Activated T-cell treated with anti-CD3 and anti-CD28 coated beads, Interleukin-2, amount 50 U/mL, for 72 hours (primary cell): ENCODE measurements at places on chromosomes 13 and 19. TPM values are rescaled to one million over a fixed set of nuclear protein-coding genes. Genes with fewer than 3 reads are reported as not detected.
A peak's percentile ranks its signal among the peaks of the same experiment; 100 is the strongest.

MEIOSIN gene
- 0.19 TPM for total RNA-seq

SERPINE3 gene
- not detected for total RNA-seq

DNA sequence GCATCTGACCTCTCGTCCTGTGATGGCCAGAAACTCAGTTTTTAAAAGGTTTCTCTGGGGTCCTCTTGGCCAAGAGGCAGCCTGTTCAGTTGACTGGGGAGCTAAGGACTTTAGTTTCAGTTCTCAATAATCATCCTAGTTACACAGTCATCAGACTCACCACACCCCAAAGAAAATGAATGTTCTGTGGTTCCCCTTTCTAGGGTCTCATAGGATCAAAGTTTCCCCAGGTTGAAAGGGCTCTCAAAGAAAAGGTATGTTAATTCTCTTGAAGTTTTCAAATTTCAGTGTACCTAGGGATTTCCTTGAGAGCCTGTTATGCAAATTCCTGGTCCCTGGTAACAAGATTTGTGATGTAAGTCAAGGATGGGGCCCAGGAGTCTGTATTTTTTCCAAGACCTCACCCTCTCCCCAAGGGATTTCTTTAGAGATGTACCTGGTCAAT, 94.9 kb downstream of the FAM216B start:
- peak; percentile 23 for DNase-seq

DNA sequence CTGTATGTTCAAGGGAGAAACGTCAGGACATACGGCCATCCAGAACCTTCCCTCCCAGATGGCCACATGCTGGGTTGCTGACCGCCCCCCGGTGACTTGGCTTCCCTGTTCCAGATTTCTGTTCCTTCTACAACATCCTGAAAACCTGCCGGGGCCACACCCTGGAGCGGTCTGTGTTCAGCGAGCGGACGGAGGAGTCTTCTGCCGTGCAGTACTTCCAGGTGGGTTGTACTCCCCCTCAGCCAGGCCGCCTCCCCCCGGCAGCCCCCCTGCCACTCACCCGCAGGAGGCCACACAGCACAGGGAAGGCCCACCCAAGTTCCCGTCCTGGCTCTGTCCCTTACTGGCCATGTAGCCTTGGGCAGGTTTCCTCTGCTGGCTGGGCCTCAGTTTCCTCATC, 20.5 kb downstream of the YIPF2 start:
- DNase-seq = no peak
